Activated T-cell treated with anti-CD3 and anti-CD28 coated beads, Interleukin-2, amount 50 U/mL, for 72 hours (primary cell): ENCODE measurements at places on chromosomes 4 and X. TPM values are rescaled to one million over a fixed set of nuclear protein-coding genes. Genes with fewer than 3 reads are reported as not detected.

Gene AADAT
- not detected for total RNA-seq

- DNase-seq: no peak
- H3K27ac ChIP-seq: no peak overlapping the region
- H3K27me3 ChIP-seq: no peaks in the 10 kb centered on the region
- no peak overlapping the region for H3K4me3 ChIP-seq
- H3K36me3 ChIP-seq: peaks cover 2% of the 10 kb centered on the region
- H3K4me1 ChIP-seq: peaks cover 18% of the 10 kb centered on the region
These were observed 144.6 kb upstream of the MAP3K15 start for GRCh38 chrX:19659929-19660328.

DNA sequence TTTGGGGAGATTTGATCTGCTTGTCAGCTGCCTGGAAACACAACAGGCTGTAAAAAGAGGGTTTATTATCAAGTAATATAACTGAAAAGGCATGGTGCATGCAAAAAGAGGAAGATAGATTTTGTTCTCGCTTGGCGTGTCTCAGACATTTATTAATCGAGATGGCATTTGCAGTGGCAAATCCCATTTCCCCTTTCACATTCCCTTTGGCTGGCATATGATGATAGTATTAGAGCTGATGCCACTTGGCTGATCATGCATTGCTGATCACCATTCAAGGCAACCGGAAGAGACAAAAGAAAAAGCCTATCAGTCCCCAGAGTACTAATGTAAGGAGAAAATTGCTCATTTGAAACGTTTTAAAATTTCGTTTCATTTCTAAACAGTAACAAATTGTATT, 101.8 kb downstream of the ZIC3 start:
- DNase-seq: no peak
- H3K36me3 ChIP-seq: no peaks in the 10 kb centered on the region
- no peak overlapping the region for H3K27ac ChIP-seq
- no peaks in the 10 kb centered on the region for H3K4me1 ChIP-seq

GRCh38 chr4:132557660-132558059, 591.4 kb upstream of the PCDH10 start:
- no peak for DNase-seq
- H3K4me3 ChIP-seq: no peak overlapping the region
- no peaks in the 10 kb centered on the region for H3K27me3 ChIP-seq
- H3K36me3 ChIP-seq: no peaks in the 10 kb centered on the region
- H3K27ac ChIP-seq: no peak overlapping the region

DNA sequence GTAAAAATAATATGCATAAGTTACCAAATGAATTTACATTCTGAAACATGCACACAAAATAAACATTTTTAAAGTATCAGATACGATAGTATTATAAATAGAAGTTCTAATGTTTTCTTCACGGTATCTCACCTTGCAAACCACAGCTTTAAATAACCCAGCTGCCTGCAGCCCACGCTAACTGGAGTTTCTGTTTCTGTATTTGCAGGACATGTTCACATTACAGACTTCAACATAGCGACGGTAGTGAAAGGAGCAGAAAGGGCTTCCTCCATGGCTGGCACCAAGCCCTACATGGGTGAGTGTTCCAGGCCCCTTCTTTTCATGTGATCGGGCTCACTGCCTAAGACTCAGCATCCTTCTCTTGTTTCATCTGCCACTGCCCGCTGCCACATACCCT, 291.7 kb downstream of the EVC2 start:
- DNase-seq: no peak
- no peaks in the 10 kb centered on the region for H3K4me1 ChIP-seq
- H3K36me3 ChIP-seq: peaks cover 2% of the 10 kb centered on the region
- no peaks in the 10 kb centered on the region for H3K27me3 ChIP-seq
- no peak overlapping the region for H3K4me3 ChIP-seq

Gene ADRA2C
- total RNA-seq: not detected

Gene ABLIM2
- 0.60 TPM for total RNA-seq

Gene VCX
- not detected for total RNA-seq

DNA sequence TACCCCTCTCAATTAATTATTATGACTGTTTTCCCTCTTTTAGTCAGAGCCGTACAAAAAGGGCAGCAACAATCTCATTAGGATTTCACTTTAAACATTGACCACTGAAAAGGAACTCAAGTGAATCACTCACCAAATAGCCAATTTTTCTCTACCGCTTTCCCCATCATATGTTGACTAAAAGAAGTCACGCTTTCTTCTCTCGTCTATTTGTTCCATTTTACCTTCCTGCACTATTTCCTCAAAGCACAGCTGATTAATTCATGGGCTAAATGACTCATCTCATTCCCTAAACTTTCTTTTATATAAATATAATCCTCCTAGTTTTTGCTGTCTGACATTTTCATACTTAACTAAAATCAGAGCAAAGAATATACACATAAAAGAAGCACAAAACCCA, 8.2 kb downstream of the MID1 start:
- H3K27ac ChIP-seq: no peak overlapping the region
- no peaks in the 10 kb centered on the region for H3K4me1 ChIP-seq
- H3K27me3 ChIP-seq: peaks cover 34% of the 10 kb centered on the region
- DNase-seq: no peak
- H3K36me3 ChIP-seq: no peaks in the 10 kb centered on the region

GRCh38 chr4:149031399-149031798, 589.2 kb upstream of the NR3C2 start:
- H3K27ac ChIP-seq: no peak overlapping the region
- H3K4me1 ChIP-seq: no peaks in the 10 kb centered on the region
- no peak overlapping the region for H3K4me3 ChIP-seq
- no peak for DNase-seq
- no peaks in the 10 kb centered on the region for H3K36me3 ChIP-seq

Gene MAGEC1
- not detected for total RNA-seq

DNA sequence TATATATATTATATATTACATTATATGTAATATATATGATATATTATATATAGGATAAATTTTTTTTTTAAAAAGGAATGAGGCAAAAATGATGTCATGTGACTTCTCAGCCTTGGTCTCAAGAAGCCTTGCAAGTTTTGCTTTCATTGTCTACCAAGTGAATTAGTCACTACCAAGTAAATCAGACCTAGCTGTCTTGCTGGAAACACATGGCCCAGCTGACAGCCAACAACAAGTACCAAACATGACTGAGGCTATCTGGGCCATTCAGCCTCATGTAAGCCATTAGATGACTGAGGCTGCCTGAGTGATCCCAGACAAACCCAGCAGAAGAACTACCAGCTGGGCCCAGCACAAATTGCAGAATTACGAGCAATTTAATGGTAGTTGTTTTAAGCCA, 44.9 kb downstream of the HAND2 start:
- no peak overlapping the region for H3K4me3 ChIP-seq
- DNase-seq: no peak
- no peak overlapping the region for H3K27ac ChIP-seq
- no peaks in the 10 kb centered on the region for H3K36me3 ChIP-seq
- peaks cover 6% of the 10 kb centered on the region for H3K27me3 ChIP-seq
- no peaks in the 10 kb centered on the region for H3K4me1 ChIP-seq

GRCh38 chr4:177461606-177462005, 19.4 kb upstream of the AGA start:
- DNase-seq: no peak
- no peaks in the 10 kb centered on the region for H3K36me3 ChIP-seq
- H3K4me1 ChIP-seq: no peaks in the 10 kb centered on the region
- H3K27ac ChIP-seq: no peak overlapping the region
- no peak overlapping the region for H3K4me3 ChIP-seq
- no peaks in the 10 kb centered on the region for H3K27me3 ChIP-seq

Gene MAGEC2
- total RNA-seq: not detected

Gene PDE5A
- 0.94 TPM for total RNA-seq

Gene ESX1
- not detected for total RNA-seq

GRCh38 chr4:47145630-47146029, 114.3 kb downstream of the GABRB1 start:
- H3K36me3 ChIP-seq: no peaks in the 10 kb centered on the region
- H3K4me3 ChIP-seq: no peak overlapping the region
- peak; percentile 4 for DNase-seq
- H3K27ac ChIP-seq: no peak overlapping the region

DNA sequence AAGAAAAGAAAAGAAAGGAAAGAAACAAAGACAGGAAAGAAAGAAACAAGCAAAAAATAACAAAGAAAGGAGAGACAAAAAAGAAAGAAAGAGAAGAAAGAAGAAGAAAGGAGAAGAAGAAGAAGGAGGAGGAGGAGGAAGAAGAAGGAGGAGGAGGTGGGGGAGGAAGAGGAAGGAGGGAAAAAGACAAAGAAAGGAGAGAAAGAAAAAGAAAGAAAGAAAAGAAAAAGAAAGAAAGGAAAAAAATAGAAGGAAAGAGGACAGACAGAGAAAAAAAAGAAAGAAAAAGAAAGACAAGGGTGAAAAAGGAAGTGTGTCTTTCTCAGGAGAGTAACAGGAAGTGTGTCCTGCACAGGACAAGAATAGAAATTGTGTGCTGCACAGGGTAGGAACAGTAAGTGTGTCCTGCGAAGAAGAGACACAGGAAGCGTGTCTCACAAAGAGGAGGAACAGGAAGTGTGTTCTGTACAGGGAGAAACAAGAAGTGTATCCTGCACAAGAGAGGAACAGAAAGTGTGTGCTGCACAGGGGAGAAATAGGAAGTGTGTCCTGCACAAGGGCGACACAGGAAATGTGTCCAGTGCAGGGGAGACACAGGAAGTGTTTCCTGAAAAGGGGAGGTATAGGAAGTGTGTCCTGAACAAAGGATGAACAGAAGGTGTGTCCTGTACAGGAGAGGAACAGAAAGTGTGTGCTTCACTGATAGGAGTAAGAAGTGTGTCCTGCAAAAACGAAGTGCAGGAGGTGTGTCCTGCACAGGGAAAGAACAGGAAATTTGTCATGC, 101.2 kb downstream of the ARSF start:
- no peak for DNase-seq
- peak overlapping the region; percentile 55 for H3K4me3 ChIP-seq
- H3K27me3 ChIP-seq: no peaks in the 10 kb centered on the region
- H3K36me3 ChIP-seq: peaks cover 14% of the 10 kb centered on the region
- peaks cover 17% of the 10 kb centered on the region for H3K4me1 ChIP-seq
- peak overlapping the region; percentile 94 for H3K27ac ChIP-seq

Gene CD38
- 62.9 TPM for total RNA-seq

DNA sequence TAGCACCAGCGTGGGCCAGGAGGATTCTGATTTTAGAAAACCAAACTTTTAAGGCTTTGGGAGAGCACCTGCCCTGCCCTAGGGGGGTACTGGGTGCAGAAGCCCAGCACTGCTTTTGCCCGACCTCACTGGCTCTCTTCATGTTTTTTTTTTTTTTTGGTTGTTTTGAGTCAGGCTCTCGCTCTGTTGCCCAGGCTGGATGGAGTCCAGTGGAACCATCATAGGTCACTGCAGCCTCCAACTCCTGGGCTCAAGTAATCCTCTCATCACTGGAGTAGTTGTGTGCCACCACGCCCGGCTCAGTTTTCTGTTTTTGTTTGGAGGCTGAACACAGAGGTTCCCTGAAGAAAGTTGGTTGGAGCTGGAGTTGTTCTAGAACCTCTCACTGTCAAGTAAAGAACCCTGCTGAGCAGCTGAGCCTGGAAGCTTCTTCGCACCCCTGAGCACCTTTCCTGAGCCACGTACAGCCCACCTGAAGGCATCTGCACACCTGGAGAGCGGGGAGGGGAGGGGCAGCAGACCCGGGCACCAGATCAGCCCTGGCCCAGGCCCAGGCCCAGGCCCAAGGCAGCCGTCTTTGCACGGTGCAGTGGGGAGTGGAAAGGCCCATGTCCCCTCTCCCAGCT, 49.5 kb downstream of the SHROOM2 start:
- no peak overlapping the region for H3K4me3 ChIP-seq
- DNase-seq: no peak
- H3K4me1 ChIP-seq: no peaks in the 10 kb centered on the region
- H3K36me3 ChIP-seq: no peaks in the 10 kb centered on the region
- no peak overlapping the region for H3K27ac ChIP-seq
- H3K27me3 ChIP-seq: peaks cover 59% of the 10 kb centered on the region
